ENCODE measurements at places on chromosomes 2 and 18.

- no peak for DNase-seq
Measured at GRCh38 chr2:15805772-15806171, 134.6 kb upstream of the MYCN start.

DNA sequence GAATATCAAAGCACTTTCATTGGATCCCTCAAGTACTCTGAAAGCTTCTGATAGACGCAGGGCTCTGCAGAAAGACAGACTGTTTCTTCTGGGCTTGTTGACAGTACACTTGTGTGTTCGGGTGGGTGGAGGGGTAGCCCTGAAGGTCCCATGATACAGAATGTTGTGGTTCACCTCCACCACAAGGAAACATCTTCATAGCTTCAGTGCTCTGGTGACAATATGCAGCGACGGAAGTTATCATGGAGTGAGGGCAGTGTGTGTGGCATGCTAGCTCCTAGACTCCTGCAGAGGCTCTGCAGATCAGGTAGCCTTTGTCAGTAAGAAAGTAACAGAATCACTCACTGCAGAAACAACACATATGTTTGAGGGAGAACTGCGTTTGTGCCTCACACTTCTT is 90.7 kb downstream of the MEIS1 start:
- DNase-seq = no peak

GRCh38 chr2:144550911-144551310 is 31.0 kb upstream of the ZEB2 start:
- DNase-seq = no peak

- no peak for DNase-seq
Measured at GRCh38 chr2:173584676-173585458, 230.2 kb downstream of the CDCA7 start.

- no peak for DNase-seq
Measured at GRCh38 chr2:179410552-179411356, 146.1 kb upstream of the SESTD1 start.

- no peak for DNase-seq
Measured at GRCh38 chr2:65077898-65078297, 21.7 kb downstream of the CEP68 start.

GRCh38 chr2:34365932-34366331 is 766.8 kb upstream of the FAM98A start:
- no peak for DNase-seq

DNA sequence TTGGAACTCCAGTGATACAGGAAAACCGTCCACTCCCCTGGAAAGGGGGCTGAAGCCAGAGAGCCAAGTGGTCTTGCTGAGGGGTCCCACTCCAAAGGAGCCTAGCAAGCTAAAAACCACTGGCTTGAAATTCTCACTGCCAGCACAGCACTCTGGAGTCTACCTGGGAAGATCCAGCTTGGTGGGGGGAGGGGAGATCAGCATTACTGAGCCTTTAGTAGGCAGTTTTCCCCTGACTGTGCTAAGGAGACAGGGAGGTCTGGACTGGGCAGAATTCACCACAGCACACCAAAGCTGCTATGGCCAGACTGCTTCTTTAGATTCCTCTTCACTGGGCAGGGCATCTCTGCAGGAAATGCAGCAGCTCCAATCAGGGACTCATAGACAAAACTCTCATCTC is 510.7 kb upstream of the LRRTM1 start:
- DNase-seq = no peak

GRCh38 chr2:221589696-221590095 is 17.6 kb upstream of the EPHA4 start:
- no peak for DNase-seq

GRCh38 chr2:229313591-229313990 is 42.5 kb upstream of the PID1 start:
- DNase-seq = no peak

DNA sequence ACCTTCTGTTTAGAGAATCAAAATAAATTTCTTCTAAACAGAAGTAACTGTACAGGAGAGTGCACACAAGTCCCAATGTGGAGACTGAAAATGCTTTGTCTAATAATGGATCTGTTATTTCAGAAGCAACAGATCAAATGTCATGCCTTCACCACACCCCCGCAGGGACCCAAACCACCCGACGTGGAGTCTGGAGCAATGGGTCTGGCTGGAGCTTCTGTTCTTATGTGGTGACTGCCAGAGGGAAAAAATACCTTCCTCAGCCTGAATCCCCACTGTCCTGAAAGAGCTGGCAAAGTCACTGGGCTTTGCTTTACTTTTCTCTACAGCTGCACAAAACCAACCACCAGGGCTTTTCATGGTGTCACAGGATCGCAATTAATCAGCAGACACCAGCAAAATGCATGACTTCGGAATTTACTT is 119.0 kb upstream of the ZFP36L2 start:
- no peak for DNase-seq

DNA sequence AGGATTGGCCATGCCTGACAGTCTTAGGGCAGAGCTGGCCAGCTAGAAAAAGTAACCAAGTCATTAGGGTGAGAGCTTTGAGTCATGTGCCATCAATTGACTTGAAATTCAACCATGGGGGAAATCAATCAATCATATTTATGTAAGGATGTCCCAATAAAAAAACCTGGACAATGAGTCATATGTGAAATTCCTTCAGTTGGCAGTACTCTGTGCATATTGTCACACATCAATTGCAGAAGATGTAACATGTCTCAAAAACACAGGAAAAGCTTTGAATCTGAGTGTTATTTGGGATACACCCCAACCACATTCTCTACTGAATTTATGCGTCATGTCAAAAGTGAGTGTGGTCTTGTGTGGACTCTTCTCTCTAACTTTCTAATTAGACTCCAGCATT is 1004.1 kb upstream of the NRXN1 start:
- no peak for DNase-seq

DNA sequence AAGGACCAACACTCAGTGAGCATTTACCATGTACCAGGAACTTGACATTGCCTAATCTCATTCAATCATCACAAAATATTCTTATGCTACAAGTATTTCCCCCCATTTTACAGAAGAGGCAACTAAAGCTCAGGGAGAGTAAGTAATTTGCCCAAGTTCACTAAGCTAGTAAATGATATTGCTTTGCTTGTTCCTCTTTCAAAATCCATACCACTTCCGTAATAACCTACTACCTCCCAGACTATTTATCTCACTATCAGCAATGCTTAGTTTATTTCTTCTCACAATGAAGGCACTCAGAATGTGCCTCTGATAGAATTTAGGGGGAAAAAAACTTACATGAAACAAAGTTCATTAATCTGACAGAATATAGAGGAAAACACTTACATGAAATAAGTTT is 1070.9 kb upstream of the FANCL start:
- no peak for DNase-seq

GRCh38 chr2:173099804-173100203 is 24.2 kb downstream of the MAP3K20 start:
- DNase-seq = no peak

- DNase-seq = no peak
Measured at GRCh38 chr18:3514312-3515216, 64.6 kb downstream of the TGIF1 start.

GRCh38 chr18:62537946-62538345 is 15.1 kb downstream of the ZCCHC2 start:
- DNase-seq = no peak

DNA sequence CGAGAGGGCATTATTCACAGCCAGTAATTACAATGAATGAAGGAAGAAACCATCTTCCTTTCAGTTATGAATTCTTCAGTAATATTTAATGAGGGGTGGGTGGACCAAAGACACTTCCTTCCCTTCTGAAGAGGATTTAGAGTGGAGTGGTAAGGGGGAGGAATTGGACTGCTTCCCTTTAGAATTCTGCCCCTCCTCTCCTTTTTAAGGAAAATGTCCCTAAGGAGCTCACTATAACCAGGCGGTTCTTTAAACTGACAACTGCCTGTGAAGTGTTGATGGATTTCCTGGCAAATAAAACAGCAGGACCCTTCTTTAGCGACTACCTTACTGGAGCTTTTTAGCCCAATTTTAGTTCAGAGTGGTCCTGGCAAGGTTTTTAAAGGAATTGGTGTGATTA is 86.4 kb downstream of the LIMS1 start:
- DNase-seq = no peak

- DNase-seq = no peak
Measured at GRCh38 chr2:27072920-27073319, 1.5 kb upstream of the OST4 start.

DNA sequence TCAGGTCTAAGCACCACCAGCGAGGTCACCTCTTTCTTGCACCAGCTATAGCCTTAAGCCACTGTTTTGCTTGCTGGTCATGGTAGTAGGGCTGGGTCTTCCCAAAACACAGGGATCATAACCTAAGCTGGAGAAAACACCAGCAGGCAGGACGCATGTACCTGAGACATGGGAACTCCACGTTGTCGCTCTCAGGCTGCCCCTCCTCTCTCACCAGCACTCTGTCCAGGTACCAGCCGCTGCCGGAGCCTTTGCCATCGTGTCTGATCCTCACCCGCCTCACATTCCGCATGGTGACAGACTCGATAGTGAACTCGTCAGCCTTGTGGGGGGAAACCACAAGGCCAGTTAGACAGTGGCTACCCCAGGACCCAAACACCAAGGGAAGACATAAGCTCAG is 79.5 kb downstream of the LOXHD1 start:
- DNase-seq = no peak

DNA sequence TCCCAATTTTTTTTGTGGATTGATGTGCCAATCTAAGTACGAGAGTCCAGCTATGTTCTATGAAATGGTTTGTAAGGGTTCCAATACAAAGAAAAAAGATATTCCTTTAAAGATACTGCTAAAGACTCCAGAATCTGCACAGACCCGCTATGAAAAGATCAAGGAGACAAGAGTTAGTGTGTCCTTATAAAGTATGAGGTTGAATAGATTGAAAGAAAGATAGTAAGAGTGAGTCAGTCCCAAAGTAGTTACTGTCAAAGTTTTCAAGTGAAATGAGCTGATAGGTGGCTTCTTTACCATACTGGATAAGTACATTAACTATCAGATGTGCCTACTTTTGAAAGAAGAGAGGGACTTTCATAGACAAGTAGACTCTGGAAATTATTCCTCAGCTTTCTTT is 17.9 kb upstream of the EHBP1 start:
- no peak for DNase-seq

DNA sequence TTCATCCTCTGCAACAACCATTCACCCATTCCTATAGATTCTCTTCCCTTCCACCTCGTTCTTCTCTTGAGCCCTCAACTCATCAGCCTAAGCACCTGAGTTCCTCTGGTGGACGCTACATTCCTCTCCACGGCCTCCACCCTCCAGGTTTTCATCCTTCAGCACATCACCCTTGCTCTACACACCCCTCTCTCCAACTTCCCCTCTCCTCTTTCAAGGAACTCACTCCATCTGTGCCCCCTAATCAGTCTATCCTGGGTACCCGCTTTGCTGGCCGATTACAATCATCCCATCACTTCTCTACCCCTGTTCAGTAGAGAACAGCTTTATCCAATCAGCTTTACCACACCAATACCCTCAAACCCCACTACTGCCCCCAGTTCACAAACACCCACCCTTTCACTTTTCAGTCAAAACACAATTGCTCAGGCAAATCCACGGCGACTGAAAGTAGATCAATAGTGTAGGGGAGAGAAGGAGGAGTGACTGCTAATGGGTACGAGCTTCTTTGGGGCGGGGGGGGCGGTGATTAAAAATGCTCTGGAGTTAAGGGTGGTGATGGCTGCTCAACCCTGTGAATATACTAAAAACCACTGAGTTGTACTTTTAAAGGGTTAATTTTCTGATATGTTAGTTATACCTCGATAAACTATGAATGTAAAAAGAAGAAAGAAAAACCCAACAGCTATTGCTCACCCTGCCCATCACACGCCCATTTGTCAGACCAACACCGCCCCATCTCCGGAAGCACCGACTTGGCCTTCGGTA is 857 bp downstream of the DYM start:
- DNase-seq = peak; percentile 4

- DNase-seq = no peak
Measured at GRCh38 chr2:230412846-230413245, 3.2 kb upstream of the SP100 start.

DNA sequence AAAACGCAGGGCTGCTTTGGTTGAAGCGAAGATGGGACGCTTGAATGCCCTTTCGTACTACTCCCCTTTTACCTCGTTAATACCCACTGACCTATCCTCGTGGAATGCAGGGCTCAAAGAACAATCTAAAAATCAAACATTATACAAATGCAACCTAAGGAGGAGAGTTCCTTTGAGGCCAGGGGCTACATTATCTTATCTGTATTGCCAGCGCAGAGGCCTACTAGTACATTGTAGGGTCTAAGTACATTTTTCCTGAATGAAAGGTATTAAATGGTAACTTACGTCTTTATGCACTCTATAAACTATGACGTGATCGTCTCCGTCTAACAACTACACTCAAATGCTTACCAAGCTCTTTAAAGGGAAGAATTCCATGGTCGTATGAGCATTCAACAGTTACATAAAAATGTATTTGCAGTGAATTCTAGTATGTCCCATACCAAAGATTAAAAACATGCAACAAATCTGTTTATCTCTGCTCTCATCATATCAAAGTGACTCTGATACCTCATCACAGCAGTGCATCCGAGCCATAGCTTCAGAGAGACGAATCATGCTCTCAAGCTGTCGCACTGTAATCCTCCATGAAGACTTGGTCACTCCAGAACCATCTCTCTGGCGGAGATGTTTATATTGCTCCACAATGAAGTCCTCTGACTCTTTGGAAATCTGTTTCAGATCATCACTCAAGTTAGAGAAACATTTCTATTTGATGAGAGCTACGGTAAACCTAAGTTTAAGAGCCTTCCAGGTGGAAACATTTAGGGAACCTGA is 14.1 kb upstream of the LCT start:
- no peak for DNase-seq

- no peak for DNase-seq
Measured at GRCh38 chr2:70753902-70754301, 14.1 kb downstream of the ADD2 start.

GRCh38 chr2:98479959-98480524 is 35.4 kb downstream of the INPP4A start:
- no peak for DNase-seq

GRCh38 chr2:97673915-97674283 is 4.4 kb downstream of the C2orf92 start:
- no peak for DNase-seq

DNA sequence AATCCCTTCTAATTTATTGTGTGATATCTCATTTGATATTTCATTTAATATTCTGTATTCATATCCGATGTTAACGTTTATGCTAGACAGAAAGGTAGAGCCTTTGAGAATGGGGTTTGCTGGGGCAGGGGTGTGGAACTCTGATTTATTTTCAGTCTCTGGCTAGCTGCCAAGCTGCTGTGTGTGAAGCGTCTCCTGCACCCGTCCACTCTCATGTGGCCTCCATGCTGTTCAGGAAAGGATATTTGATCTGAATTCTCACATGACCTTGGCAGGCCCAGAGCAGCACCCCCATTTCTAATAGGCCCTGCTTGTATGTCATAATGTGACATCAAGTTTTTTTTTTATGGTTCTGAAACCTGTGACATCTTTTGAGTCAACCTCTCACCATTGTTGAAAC is 1.6 kb downstream of the IL1R1 start:
- no peak for DNase-seq

DNA sequence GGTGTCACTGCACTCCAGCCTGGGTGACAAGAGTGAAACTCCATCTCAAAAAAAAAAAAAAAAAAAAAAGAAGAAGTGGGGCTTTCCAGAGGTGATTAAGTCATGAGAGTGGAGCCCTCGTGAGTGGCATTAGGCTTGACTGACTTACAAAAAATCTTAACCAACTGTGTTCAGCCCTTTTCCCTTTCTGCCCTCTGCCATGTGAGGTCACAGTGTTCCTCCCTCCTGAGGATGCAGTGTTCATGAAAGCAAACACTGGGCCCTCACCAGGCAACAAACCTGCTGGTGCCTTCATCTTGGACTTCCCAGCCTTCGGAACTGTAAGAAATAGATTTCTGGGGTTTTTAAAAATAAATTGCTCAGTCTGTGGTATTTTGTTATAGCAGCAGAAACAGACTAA is 37.0 kb upstream of the METTL21A start:
- no peak for DNase-seq

- no peak for DNase-seq
Measured at GRCh38 chr2:35822716-35823115, 532.9 kb upstream of the CRIM1 start.

Measured in stimulated activated CD8-positive, alpha-beta memory T cell treated with anti-CD3 and anti-CD28 coated beads, Interleukin-15, amount 100 ng/mL, for 4 hours (primary cell).